ENCODE measurements at places on chromosomes 12 and 14.

GRCh38 chr14:24403294-24403998 lies 4.6 kb downstream of the NYNRIN start:
- DNase-seq, result no peak

DNA sequence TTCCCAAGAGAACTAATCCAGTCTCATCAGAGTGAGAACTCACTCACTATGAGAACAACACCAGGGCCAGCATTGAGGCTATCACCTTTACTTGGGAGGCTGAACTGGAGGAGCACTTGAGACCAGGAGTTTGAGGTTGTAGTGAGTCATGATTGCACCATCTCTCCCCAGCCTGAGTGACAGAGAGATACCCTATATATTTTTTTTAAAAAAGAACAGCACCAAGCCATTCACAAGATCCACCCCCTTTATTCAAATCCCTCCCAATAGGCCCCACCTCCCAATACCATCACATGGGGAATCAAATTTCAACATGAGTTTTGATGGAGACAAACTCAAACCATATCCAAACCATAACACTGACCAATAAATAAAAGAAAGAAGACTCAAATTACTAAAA lies 3.7 kb upstream of the TMX1 start:
- DNase-seq, result no peak

DNA sequence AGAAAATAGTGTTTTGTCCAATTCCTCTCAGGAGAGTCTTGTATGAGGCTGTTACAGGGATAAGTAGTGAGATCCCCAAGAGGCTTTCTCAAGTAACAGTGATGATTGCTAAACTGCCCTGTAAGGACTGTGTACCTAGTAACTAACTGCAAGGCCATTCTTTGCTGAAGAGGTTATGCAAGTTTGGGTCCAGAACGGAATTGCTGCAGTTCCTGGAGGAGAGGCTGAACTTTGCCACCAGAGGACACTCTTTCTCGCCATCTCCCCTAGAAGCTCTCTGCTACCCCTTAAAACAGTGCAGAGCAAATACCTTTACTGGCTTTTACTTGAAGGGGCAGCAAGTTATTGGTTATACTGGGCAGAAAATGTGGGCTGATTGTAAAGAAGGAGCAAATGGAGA lies 180.0 kb downstream of the RBM19 start:
- no peak for DNase-seq

DNA sequence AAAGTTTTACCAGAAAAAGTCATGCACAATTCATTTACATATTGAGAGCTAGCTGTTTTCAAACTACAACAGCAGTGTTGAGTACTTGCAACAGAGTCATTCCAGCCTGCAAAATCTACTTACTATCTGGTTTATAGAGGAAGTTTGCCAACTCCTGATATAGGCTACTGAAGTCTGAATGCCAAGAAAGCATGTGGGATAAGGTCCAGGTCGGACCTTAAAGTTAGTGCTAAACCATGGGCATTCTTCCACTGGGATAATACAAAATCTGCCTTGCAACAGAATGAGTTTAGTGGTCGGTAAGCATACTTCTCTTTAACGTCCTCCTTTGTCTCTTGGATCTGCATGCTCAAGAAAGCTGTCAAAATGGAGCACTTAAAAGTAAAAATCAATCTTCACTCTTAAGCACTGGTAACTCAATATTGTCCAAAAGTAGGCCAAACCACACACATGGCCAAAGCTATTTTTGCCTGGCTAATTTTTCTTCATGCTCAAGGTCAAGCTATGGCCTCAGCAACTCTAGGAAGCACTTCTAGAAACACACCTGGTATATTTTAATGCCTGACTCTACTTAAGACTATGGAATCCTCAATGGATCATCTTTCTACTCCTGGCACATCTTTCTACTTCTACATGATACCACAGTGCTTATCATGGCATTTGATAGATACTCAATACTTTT lies 364.9 kb upstream of the KITLG start:
- no peak for DNase-seq

- no peak for DNase-seq
Measured at GRCh38 chr12:122022393-122023338, 982 bp downstream of the BCL7A start.

DNA sequence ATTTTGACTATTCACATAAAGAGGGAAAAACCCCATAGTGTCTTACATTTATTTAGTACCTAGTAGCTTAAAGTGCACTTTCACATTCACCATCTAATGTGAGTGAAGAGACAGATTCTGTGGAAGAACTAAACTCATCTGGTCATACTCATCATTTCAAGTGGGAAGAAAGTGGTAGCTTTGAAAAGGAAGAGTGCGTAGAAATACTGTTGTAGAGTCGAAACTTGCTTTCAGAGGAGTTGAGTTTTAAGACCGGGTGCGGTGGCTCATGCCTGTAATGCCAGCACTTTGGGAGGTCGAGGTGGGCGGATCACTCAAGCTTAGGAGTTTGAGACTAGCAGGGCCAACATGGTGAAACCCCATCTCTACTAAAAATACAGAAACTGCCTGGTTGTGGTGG lies 222.2 kb downstream of the ERC1 start:
- DNase-seq, result no peak

GRCh38 chr12:30428098-30428497 lies 267.6 kb downstream of the IPO8 start:
- no peak for DNase-seq

DNA sequence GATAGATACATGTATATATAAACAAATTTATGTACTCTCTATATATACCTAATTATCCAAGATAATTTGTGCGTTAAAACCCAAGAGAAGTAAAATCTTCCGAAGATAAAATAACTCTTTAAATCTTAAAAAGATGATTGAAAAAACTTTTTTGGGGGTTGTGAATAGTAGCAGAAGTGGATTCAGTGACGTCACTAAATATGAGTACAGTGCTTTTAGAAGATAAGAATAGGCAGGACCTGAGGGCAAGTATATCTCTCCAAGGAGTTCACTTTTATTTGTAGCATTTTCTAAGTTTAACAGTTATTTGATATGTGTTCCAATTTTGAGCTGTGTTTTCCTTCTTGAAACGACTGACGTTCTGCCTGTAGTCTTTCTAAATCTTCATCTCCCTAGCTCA lies 319.8 kb downstream of the PPFIA2 start:
- no peak for DNase-seq

GRCh38 chr14:91041450-91041849 lies 19.0 kb downstream of the RPS6KA5 start:
- DNase-seq, result no peak

DNA sequence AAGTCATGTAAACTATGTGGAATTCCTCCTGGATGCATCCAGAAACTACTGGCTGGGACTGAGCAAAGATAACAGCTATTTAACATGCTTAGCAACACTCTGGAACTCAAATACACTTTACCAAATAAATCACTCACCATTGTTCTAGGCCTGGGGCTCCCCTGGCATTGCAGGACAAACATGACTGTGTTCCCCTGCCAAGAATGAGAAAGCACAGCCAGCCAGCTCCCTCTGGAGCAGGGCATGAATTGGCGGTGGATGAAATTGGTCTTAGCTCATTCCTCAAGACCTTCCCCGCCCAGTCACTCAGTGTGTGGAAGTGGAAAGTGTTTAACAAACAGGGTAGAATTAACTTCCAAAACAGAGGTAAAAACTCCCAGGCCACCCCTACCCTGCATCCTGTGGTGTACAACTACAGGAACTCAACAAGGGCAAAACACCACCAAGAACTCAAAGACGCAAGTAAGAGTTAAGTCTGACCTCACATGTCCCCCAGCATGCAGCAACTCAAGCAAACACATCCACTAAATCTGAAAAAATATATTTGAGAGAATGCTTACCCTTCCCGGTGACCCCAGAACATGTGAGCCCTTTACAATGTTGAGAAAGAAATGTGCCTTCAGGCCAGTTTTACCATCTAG lies 58.4 kb upstream of the BDKRB2 start:
- DNase-seq, result no peak

DNA sequence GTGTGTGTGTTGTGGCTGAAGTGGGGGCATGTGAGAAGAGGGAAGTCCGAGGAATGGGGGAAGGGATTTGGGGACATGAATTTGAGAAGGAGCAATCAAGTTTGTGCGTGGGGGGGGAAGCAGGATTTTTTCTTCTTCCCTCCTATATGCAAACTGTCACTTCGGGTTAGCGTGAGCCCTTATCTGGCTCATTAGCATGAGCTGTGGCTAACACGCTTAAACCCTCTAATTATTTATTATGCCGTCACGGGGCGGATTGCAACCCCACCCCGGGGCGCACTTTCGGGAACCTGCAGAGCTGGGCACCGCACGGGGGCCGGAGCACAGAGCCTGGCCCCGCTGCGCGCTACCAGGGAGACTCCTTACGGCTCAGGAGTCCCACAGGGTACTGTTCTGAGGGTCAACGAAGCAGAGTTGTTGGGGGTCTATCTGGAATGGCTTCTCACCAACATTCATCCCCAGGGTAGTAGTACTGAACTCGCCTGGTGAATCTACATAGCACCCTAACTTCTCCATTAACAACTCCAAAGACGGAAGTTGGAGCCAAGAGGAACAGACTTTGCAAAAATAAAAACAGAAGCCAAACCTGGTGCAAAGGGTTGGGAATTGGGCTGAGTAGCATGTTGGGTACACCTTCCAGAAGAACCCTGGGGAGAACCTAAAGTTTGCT lies 6.4 kb upstream of the ASCL1 start:
- DNase-seq, result no peak

- DNase-seq, result no peak
Measured at GRCh38 chr14:24072436-24072835, 1.1 kb downstream of the CPNE6 start.

GRCh38 chr14:105346200-105346533 lies 31.6 kb downstream of the PACS2 start:
- DNase-seq, result no peak

DNA sequence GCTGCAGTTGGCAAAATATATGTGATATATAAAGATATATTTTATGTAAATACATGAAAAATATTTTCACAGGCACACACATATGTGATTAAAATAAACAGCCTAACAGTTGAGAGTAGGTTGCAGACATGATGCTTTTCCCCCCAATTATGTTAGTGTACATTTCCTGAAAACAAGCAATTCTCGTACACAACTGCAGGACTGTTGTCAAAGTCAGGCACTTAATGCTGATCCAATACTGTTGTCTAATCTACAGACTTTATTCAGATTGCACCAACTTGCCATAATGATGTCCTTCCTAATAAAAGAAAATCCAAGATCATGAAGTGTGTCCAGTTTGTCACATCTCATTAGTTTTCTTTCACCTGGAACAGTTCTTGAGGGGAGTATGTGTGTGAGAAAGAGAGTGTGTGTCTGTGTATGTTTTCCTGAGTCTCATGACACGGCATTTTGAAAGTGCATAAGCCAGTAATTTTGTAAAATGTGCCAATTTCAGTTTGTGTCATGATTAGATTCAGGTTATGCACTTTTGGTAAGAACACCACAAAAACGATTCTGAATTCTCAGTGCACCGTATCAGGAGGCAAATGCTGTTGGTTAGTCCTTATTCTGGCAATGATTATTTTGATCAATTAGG lies 16.5 kb upstream of the SEL1L start:
- no peak for DNase-seq
